Stimulated activated CD8-positive, alpha-beta memory T cell treated with anti-CD3 and anti-CD28 coated beads, Interleukin-15, amount 100 ng/mL, for 4 hours (primary cell): ENCODE measurements at places on chromosomes 4 and X.
A peak's percentile ranks its signal among the peaks of the same experiment; 100 is the strongest.

GRCh38 chrX:110055616-110056015, 52.7 kb downstream of the TMEM164 start:
- no peak for DNase-seq

- no peak for DNase-seq
These were observed 181.0 kb downstream of the LDB2 start for GRCh38 chr4:16717266-16717970.

GRCh38 chr4:159127745-159128518, 25.1 kb downstream of the RAPGEF2 start:
- DNase-seq, result no peak

- no peak for DNase-seq
These were observed 53.9 kb upstream of the DAPP1 start for GRCh38 chr4:99762728-99763127.

DNA sequence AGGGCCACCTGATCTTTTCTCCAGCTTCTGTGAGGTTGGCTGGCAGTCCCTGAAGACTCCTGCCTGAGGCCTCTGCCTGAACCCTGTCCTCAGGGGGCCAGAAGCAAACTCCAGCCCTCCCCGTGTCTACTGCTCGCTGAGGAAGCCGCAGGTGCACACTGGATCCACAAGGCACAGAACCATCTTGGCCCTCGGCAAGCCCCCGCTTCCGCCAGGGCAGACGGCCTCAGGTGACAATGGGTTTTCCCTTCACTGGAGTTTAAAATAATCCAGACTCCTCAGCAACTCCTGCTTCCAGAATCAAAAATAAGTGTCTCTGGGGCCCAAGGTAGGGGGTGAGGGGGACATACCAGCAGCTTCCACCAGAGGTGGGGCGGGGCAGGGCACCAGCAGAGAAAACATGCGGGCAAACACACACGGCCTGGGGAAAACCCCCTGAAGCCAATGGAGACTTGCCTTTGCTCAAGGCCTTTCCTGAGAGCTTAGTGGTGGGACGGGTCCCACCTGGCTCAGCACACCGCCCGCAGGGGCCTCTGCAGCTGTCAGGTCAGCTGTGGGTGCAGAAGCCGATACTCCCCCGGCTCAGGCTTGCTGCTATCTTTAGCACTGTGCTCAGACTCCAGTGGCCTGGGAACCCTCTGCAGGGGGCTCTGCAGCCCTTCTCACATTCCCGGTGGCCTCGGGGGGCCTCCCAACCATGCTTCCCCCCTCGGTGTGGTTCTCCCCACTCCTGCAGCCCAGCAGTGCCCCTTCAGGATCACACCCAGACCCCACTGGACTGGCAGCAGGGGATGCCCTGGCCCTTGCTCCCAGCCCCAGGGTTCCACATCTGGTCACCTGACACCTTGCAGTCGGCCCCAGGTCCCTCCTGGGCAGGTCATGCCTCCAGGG, 1.9 kb downstream of the MYL5 start:
- no peak for DNase-seq

DNA sequence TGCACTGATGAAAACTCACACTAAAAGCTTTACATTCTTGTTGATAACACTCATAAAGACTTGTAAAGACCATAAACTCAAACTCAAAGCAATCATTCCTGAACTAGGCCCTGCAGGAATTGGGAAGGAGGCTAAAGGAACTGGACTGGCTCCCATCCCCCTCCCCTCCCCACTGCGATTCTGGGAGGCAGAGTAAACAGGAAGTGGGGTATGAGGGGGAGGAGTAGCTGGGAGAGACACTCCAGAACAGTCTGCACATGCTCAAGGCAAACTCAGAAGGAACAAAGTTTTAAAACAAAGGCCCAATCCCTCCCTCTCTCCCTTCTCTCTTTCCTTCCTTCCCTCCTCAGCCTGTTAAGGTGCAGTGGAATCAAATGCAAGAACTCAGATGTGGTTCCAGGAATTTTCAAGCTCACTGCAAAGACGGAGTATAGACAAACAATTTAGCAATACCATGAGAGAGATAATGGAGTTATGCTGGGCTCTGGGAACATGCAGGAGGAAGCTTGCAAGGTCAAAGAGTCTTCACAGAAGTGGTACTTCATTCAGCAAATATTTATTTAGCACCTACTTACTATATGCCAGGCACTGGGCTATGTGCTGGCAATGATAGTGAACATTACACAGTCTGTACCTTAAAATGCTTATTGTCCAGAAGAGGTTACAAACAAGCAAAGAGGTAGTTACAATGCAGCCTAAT, 15.9 kb downstream of the MID1IP1 start:
- no peak for DNase-seq

DNA sequence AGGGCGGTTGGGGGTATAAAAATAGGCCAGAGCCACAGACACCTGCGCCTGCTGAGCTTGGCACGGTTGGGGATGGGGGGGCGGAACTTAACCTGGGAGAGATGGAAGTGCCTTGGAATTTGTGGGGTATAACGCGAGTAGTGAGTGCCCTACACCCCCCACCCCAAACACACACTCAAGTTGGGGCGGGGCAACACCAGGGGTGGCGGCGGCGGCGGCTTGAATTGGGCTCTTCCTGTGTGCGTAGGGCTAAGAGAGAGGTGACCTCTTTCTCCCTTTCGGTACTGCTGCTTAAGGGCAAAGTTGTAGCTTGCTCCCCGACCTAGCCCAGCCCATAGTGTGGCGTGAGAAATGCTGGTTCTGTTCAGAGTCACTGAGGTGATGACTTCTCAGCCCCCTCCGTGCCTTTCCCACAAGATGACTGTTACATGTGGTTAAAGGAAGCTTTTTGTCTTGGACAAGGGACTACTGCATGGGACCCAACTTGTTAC, 839 bp downstream of the STK26 start:
- no peak for DNase-seq

GRCh38 chr4:145487631-145488030, 6.0 kb downstream of the SMAD1 start:
- no peak for DNase-seq

- no peak for DNase-seq
These were observed 114.9 kb downstream of the AREG start for GRCh38 chr4:74559853-74560252.

GRCh38 chrX:19606902-19607301, 91.6 kb upstream of the MAP3K15 start:
- no peak for DNase-seq

- no peak for DNase-seq
These were observed 33.4 kb downstream of the PJA1 start for GRCh38 chrX:69131886-69132285.

GRCh38 chrX:72105436-72105835, 26.3 kb downstream of the RTL5 start:
- DNase-seq, result peak; percentile 24

DNA sequence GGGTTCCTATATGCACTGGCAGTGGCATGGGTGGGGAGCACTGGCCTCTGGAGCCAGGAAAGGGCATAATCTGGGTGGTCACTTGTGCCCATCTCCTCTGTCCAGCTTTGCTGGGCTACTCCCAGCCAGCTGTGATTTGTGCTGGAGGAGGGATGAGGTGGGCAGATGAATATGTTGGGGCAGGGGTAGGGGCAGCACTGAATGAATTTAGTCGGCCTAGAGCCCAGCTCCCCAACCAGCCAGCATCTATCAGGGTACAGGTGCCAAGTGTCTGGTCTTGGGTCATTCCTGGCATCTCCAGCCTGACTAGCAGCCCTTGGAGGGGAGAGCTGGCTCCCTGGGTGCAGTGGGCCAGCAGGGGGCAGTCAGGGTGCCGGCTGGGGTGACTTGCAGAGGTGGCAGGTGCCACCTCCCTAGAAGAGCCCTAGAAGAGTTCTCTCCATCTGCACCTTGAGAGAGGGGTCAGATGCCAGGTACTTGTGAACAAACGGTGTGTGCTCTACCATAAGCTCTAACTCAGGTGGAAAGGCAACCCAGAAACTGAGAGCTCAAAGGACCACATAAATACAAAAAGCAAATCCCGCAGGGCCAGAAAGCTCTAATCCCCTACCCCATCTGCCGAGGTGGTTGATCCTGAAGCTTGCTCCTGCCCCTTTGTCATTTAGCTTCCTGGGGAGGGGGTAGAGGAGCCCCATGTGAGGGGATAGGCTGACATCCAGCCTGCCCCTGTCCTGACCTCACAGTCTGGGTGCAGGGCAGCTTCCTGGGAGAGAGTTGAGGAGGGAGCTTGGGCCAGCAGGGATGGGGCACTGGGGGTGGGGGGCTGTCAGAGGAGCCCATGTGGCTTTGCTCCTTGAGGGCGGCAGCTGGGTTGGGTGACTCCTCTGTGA, 2.2 kb downstream of the SORCS2 start:
- no peak for DNase-seq

GRCh38 chr4:172865531-172866127, 303.0 kb upstream of the GALNT7 start:
- no peak for DNase-seq

- no peak for DNase-seq
These were observed 141.4 kb downstream of the TLL1 start for GRCh38 chr4:166014411-166014810.

DNA sequence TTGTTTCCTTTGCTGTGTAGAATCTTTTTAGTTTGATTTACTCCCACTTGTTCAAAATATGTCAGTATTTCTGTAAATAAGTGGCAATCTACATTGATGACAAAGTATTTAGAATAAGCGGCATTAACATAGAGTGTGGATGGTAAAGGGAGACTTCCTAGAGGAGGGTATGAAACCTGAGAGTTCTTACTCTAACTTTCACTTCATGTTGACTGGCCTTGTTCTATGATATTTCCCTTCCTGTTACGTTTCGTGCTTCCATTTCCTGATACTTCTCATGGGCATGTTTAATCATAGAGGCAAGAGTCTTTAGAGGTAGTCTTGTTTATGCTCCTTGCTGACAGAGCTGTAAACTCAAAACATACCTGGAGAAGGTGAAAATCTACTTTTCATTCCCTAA, 408.9 kb downstream of the GLUD2 start:
- DNase-seq, result no peak

DNA sequence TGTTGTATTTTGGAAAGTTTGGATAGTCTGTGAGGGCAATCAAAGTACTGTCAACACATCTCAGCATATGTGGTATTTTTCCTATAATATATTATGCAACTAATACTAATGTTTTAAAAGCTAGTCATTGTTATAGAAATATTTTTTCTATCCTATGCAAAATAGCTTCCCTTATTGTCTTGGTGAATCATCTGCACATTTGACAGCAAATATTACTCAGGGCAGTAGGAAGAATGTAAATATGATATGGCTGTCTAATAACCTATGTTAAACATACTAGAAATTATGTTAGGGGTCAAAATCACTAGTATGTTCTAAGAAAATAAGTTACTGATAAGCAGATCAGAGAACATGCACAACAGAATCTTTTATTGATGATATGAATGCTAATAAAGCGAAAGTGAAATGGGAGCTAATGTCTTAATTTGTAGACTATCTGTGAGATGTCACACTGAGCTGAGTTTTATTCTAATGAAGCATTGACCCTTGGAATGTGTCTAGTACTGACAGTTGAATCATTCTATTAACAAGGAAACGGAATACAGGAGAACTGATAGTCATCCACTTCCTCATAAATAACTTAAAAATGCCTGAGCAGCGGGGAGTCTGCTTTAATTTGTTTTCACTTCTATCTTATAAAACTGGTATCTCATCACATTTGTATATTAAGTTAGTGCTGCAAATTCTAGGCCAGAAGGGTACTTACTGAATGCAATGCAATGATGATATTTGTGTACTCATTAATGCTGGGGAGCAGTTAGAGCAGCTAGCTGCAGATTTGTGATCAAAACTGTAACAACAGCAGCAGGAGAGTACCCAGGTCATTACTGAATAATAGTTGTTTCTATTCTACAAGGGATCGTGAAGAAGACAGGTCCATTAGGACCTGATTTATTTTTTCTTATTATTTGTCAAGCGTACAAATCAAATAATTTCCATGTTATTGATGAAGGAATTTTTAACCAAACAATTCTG, 440.3 kb upstream of the AADAT start:
- DNase-seq, result no peak

DNA sequence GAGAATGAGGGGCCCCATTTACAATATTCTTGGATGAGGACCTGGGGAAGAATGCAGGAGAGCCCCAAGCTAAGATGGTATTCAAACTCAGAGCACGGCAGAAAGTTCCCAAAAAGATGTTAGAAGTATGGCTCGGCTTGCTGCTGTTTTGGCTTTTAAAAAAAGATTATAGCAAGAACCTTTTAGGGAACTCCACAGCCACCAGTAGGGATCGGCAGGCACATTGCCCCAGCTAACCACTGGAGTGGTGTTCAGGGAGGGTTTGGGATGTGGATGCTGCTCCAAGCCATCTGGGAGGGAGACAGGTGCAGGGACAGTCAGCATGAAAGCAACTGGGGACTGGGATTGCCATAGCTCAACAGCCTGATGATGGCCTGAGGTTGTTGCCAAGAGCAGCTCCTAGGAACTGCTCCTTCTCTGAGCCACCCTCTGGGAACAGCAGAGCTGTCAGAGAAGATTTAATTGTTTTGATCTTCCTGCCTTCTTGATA, 63.0 kb downstream of the SORBS2 start:
- DNase-seq, result no peak

DNA sequence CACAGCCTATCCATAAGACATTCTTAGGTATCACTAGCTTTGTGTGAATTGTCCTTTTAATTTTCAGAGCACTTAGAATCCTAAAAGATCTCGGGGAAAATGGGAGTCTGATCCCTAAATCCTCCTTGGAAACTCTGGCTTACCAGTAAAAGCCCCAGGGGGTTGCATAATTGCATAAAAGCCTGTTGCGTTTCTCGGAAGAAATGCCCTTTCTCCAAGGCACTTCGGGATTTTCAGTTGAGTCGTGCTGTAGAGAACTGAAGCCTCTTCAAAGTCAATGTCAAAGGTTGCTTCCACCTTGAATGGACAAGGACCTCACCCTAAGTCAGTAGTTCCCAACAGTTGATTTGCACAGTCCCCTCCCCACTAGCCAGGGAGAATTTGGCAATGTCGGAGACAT, 20.8 kb downstream of the FAM184B start:
- no peak for DNase-seq

- DNase-seq, result peak; percentile 53
These were observed 464 bp downstream of the RAP1GDS1 start for GRCh38 chr4:98261405-98262291.

DNA sequence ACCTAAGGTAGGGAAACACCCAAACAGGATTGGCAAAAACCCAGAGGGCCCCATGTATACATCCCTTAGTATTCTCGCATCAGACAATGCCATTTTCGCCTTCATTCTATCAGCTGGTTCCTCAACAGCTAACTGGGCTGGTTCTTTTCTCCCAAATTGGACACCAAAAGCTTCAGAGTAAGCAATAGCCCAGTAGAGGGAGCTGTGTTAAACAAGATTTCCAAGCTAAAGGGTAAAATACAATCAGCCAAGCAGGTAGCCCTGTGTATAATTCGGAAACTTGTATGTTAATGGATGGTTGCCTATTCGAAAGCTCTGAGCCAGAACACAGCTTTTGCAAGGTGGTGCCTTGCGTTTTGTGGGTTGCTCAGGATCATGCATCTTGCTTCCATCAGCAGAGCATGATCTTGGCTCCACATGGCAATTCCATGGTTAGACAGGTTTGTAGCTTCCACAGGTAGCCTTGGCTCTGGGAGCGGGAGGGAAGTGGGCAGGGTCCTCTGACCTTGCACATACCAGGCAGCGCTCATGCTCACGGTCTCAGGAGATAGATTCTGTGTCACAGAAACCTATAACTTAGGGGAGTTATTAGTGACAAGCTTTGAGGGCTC, 115.2 kb upstream of the LNX1 start:
- no peak for DNase-seq
